ENCODE measurements at places on chromosomes 1 and 21. TPM values are rescaled to one million over a fixed set of nuclear protein-coding genes. Genes with fewer than 3 reads are reported as not detected.

Gene GPR25
- total RNA-seq, result not detected

Gene GORAB
- total RNA-seq, result 13.5 TPM

Gene PCP4L1
- 0.21 TPM for total RNA-seq

Gene GABRD
- not detected for total RNA-seq

Gene NBPF6
- total RNA-seq, result not detected

Gene TMEM240
- 0.42 TPM for total RNA-seq

Gene AIRE
- total RNA-seq, result not detected

Gene VANGL2
- 0.09 TPM for total RNA-seq

Gene LENEP
- 0.79 TPM for total RNA-seq

Gene SUMO3
- total RNA-seq, result 83.4 TPM

Gene TSPEAR
- total RNA-seq, result not detected

Gene SPRR2G
- total RNA-seq, result not detected

Gene KLHDC7A
- total RNA-seq, result not detected

Gene TTC39A
- 0.11 TPM for total RNA-seq

Gene LHX8
- not detected for total RNA-seq

Gene NCAM2
- total RNA-seq, result not detected

Gene PRKACB
- total RNA-seq, result 25.5 TPM

Gene ERICH3
- not detected for total RNA-seq

Gene SYPL2
- total RNA-seq, result not detected

Gene TNFSF4
- total RNA-seq, result 0.41 TPM

Measured in activated CD4-positive, alpha-beta T cell treated with anti-CD3 and anti-CD28 coated beads for 36 hours (primary cell).